ENCODE measurements at places on chromosomes 2 and 18. TPM values are rescaled to one million over a fixed set of nuclear protein-coding genes. Genes with fewer than 3 reads are reported as not detected.

DNA sequence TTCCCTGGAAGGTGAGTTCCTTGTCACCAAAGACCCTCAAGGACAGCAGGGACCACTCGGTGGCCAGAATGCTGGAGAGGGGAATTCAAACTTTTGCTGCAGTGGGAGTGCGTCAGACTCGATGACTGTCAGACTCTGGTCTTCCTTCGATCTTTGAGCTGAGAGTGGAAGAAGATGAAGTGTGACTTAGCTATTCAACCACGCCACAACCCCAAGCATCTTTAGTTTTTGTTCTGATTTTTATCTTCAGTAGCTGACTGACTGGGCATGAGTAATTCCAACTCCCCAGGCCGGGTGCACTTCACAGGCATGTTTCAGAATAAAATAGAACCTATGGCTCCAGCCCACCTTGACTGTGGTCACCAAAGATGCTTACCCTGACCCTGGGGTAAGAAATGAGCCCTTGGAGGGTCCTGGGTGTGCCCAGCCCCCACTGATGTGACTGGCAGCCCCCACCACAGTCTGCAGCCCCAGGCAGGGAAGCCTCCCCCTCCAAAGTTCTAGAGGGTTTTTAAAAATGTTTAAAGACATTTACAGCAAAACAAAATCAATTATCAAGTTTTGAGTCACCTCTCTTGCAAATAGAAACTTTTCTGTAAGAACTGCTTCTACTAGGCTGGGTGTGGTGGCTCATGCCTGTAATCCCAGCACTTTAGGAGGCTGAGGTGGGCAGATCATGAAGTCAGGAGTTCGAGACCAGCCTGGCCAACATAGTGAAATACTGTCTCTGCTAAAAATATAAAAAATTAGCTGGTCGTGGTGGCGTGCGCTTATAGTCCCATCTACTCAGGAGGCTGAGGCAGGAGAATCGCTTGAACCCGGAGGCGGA, 24.9 kb upstream of the YWHAQ start:
- no peak for DNase-seq

DNA sequence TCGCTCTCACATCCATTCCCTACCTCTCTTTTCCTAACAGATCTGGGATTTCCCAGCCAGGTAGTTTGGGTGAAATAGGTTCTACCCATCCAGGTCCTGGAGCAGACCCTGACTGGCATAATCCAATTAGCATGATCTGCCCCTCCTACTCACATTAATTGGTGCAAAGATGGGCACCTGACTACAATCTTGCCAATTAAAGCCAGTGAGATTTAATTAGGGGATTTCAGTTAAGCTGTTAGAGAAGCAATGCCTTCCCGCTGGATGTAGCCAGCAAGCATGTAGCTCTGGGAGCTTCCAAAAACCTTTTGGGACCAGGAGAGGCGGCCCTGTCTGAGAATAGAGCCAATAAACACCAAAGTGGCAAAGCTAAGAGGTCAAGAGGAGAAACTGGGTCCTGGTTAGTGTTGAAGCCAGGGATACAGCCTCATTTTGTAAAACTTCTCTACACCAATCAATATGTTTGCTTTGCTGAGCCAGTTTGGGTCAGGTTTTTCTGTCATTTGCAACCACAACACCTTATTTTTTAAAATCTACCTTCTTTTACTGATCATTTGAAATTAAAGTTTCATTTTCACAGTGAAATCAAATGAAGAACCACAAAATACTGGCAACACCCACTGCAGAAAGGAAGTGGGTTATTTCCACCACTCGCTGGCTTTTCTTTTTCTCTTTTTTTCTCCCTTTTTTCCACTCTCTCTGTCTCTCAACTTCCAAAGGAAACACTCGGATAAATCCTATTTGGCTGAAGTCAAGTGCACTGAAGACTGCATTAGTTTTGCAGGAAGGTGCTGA, 3.2 kb upstream of the TTC39C start:
- no peak for DNase-seq

- DNase-seq, result no peak
Measured at GRCh38 chr2:227614246-227614645, 394 bp downstream of the SCYGR3 start.

DNA sequence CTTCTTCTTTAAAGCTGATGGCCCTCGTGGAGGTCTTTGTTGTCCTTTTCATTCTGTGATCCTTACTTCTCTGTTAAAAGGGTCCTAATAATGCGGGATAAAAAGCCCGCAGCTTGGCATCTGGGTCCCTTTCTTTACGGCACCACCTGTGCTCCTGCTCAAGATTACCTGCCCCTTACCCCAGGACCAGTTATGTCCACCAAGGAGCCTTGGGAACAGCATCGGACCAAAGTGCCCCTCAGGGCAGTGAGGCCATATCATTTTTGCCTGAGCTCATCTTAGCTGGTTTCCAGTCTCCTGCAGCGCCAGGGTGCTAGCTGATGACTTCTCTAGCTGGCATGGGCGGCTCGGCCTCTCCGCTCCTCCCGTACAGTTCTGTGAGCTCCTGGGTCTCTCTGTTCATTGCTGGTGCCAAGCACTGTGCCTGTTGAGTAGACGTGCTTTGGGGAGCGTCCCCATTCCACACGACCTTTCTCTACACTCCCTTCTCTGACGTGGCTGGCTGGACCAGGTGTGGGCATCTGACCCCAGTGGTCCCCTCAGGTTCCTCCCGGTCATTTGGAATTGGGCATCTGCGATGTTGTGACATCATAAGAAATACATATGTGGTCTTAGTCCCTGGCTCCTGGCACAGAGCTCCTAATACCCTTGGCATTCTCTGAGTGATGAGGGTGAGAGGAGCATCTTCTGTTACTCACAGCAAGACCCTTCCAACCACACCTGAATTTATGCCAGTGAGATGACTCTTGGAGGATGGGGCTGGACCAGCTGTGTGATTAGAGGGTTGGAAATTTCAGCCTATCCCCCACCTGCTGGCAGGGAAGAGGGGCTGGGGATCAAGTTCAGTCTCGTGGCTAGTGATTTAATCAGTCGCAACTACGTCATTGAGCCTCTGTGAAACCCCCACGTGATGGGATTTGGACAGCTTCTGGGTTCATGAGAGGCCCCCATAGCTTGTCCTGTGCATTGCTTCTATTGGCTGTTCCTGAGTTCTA, 134.2 kb upstream of the HS6ST1 start:
- no peak for DNase-seq

Gene CTAGE1
- polyA plus RNA-seq, result not detected

Gene HRH4
- 0.07 TPM for polyA plus RNA-seq

Gene DSEL
- 0.17 TPM for polyA plus RNA-seq

Gene C2orf66
- polyA plus RNA-seq, result 0.05 TPM

Gene RUFY4
- polyA plus RNA-seq, result not detected

Measured in A549 (cell line).